ENCODE measurements at places on chromosomes 5 and 9.

DNA sequence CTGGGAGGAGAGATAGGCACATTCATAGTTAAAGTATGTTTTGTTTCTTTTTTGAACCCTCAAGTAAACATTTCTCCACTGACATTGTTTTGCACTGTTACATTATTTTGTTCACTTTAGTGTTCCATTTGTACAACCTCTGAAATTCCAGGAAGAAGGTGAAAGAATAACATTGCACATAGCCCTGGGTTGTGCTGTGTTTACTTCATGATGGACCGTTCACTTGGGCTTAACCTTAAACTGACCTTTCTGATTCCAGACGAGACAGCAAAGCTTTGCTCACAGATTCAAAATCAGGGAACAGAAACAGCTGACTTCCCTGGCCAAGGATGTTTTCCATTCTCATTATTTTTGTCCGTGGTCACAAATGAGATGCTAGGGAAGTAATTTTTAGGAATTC, 42.8 kb upstream of the GDNF start:
- DNase-seq = no peak

DNA sequence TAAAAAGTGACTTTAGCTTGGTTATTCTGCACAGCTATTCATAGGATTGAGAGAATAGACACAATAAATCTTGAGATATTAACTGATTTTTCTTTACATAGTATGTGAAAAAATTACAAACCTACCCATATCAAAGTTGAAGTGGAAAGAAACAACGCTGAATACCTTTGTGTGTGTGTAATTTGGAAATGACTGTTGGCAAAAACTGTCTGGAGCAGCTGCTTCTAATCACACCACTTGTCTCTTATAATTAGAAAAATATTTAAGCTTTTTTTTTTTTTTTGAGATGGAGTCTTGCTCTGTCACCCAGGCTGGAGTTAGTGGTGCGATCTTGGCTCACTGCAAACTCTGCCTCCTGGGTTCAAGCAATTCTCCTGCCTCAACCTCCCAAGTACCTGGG, 110.8 kb upstream of the POC5 start:
- no peak for DNase-seq

DNA sequence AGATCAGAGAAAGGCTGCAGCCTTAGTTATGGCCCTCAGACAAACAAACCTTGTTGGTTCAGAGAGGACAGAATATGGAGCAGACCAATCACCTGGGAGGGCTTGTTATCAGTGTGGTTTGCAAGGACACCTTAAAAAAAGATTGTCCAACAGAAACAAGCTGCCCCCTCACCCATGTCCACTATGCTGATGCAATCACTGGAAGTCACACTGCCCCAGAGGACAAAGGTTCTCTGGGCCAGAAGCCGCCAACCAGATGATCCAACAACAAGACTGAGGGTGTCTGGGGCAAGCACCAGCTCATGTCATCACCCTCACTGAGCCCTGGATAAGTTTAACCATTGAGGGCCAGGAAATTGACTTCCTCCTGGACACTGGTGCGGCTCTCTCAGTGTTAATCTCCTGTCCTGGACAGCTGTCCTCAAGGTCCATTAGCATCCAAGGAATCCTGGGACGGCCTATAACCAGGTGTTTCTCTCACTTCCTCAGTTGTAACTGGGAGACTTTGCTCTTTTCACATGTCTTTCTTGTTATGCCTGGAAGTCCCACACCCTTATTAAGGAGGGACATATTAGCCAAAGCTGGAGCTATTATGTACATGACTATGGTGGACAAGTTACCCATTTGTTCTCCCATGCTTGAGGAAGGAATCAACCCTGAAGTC, 36.9 kb upstream of the TBCA start:
- DNase-seq = no peak

DNA sequence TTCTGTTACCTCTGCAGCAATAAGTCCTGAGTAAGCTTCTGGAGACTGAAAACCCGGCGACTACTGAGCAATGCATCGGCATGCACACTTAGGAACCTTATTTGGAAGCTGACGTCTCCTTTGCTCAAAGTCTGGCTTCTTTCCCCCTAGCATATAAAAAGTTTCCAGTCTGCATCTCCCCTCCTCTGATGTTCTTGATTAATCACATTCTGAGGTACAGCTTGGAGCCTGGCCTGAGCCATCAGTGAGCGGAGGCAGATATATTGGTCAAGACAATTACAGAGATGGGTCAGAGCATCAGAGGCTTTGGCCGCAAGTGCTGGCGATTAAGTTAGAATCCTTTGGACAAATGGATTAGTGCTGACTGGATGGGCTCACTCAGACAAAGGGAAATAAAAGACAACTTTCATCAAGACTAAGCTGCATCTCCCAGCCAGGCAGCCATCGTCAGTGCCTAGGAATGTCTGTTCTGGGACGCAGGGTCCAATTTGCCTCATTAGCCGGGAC, 140.7 kb downstream of the MTX3 start:
- no peak for DNase-seq

DNA sequence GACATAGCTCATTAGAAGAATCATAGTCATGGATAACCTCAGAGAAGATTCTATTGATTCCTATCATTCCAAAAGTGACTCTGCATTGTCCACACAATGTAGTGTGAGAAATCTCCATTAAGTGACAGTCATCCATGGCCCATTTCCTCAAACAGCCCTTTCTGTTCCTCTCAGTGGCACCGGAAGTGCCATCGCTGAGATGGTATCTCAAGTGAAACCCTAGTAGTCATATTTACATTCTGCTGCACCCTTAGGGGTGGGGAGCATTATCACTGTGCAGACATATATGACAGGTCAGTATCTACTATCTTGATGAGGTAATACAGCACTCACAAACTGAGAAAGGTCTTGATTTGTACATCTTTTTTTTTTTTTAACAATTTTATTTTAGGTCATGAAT, 55.4 kb upstream of the MIER3 start:
- no peak for DNase-seq

DNA sequence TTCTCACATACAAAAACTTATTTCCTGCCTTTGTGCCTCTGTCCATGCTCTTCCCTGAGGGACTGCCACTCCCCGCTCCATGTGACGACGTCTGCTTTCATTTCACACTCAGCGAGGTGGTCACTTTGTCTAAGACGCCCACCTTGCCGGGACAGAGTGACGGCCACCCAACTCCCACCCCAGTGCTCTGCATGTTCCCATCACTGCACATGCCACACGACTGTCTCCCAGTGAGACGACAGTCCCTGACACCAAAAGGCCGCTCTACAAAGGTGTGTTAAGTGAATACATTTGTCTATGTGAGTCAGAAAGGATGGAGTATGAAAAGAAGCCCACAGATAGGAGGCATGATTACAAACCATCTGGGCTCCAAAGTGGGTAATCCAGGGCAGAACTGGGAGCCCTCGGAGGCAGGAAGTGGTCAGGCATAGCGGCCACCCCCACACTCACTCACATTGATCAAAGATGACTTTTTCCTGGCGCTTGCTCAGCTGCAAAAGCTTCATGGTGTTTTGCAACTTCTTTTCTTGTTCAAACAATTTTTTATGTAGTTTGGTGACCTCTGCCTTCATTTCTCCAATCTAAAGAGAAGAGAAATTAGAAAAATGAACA, 185.8 kb downstream of the CDK5RAP2 start:
- DNase-seq = no peak
